ENCODE measurements at places on chromosomes 5 and 9. TPM values are rescaled to one million over a fixed set of nuclear protein-coding genes. Genes with fewer than 3 reads are reported as not detected.
A peak's percentile ranks its signal among the peaks of the same experiment; 100 is the strongest.

DNA sequence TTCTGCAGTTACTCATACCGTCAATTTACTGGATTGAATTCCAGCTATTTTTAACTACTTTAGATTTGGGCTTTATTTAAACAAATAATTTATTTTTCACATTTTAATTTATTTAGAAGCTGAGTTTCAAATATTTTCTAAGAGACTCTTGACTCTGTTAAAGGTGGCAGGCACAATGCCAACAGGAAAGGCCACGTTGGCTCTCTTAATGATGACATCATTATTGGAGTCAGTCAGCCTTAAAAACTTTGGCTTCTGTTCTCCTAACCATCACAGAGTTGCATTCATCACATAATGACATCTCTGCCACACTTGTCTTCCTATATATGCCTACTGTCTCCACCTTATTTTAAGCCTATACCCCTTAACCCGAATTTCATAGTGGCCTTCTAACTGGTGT is 172.3 kb upstream of the PLPPR1 start:
- DNase-seq: no peak

CPLANE1 gene
- total RNA-seq: 5.0 TPM

SPATA31A3 gene
- not detected for total RNA-seq

GRCh38 chr9:126320158-126320922 is 6.3 kb upstream of the MVB12B start:
- no peak for DNase-seq

DNA sequence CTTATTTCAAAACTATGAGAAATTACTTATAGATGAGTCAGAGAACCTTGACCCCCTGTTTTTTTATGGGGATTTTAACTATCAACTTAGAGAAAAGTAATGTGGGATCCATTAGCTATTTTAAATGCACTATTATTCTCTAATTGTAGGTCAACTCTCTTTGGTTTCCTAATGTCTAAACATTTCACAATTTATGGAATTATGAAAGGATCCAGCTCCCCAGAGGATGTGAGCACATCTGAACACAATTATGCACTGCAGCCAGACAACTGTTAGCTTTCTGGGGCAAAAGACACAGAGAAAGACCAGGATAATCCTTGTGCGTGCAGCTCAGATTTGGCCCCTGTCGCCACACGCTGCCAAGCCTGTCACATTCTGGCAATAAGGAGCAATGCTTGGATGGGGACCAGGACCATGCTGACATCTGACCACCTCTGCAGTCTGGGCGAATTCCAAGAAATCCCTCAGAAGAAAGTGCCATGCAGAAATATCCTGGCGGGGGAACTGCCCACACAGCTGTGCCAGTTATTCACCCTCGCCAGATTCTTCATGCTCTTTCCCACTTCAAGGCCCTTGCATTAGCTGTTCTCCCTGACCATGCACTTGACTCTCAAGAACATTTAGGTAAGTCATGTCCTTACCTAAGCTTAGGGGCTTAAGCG is 22.2 kb upstream of the CMBL start:
- no peak for DNase-seq

PCDHB16 gene
- total RNA-seq: 0.17 TPM

GRCh38 chr9:21591221-21592062 is 109.3 kb upstream of the IFNE start:
- no peak for DNase-seq

SLC4A9 gene
- total RNA-seq: not detected

MRPL36 gene
- 22.3 TPM for total RNA-seq

SKIC3 gene
- 34.2 TPM for total RNA-seq

SH3RF2 gene
- 10.5 TPM for total RNA-seq

RRAGA gene
- 25.4 TPM for total RNA-seq

DNA sequence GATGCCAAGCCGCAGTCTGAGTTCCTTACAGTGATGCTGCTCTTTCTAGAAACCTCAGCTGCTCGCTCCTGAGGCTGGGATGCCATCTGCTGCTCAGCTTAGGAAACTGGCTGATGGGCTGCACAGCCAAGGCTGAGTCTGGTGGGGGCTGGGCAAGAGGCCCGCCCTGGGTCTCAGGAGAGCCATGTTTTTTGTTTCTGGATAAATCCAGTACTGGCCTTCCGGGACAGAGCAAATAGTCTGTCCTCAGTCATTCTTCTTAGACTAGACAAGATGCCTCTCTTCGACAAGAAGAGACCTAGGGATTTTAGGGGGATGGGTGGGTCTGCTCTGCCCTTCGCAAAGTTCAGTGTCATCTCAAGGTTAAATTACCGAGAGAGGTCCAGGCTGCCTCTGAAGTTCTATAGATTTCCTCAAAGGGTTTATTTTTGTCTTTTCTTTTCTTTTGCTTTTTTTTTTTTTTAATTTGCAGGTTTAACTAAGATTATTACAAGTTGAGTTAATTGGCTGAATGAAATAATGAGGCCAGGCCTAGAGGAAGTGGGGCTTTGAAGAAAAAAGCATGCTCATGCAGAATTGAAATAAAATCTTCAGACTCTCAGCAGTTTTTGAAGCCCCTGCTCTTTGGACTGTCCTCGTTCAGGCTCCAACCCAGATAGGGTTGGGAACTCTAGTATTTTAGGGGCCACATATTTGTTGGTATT is 30.6 kb upstream of the MATR3 start:
- DNase-seq: peak; percentile 62

DNA sequence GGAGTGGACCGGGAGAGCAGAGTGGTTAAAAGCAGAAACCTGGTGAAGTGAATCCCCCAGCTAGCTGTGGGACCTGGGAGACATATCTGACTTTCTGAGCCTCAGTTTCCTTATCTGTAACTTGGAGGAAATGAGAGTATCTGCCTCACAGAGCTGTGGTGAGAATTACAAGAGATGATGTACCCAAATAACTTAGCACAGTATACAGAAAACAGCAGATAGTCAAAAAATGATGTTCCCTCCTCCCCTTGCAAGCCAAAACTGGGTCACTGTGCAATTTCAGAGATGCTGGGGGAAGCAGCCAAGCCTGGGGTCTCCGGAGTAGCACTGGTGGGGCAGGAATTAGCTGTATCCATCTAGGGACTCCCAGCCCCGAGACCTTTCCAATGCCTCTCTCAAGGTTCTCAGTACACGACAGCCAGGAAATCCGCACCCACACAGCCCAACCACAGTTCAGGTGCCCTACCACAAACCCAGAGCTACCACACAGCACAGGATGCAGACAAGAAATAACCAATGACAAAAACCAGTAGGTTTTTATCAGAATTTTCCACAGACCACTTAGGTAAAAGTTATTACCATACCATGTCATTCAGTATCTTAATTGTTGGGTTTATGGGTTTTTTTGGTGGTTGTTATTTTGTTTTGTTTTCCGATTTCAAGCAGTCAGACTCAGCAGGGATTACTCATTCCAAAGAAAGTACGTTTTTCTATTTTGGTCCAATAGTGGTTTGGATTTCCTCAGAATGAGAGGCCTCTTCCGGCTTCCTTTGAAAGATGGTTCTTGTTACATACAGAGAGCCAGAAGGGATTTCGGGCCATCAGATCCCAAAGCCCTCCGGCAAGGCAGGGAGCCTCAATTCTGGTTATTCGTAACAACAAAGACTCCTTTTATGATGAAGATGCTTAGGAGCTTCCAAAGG is 4.9 kb upstream of the HRH2 start:
- no peak for DNase-seq

GRCh38 chr9:6761306-6761705 is 3.5 kb downstream of the KDM4C start:
- no peak for DNase-seq

RLN2 gene
- not detected for total RNA-seq

DNA sequence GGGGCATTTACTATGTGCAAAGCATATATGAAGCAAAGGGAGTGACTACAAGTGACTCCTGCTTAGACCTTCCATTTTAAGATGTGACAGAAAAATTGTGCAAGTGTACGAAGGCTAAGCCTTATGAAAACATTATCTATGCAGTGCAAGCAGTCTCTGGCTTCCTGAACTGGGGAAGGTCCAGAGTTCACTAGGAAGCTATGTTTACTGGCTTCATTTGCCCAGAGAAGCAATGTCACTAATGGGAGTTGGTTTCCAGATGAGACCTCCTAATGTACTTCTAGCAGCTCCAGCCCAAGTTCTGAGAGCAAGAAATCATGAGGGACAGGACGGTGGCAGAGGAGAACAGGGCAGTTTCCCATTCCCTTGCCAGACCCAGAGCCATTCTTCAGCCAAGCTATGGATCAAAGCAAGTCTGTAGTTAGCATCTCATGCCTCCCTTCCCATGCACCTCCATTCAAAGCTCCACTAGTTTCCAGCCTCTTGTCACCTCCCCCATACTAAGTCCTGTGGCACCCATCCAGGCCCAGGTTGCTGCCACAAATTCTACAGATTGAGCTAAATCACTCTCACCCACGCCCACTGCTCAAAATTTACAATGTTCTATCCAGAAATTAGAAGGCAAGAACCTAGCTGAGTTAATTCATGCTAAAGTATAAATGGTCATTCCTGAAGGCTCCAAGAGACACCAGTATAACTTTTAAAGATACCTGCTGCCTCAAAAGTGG is 21.8 kb downstream of the MCTP1 start:
- no peak for DNase-seq

DNA sequence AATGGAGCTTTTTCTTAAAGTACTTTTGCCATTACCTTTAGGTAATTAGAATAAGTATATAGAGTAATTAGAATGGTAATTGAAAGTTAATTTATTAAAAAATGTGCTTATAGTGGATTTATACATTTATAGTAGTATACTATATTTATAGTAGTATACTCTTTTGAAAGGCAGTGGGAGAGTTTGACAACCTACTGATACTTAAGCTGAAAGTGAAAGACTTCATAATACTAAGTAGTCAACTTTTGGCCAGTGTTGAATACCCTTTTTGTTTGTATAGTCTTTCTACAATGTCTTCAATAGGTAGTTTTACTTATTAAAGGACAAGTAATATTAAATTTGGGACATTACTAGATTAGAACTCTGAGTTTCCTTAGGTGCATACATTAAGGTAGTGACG is 12.9 kb downstream of the SREK1 start:
- DNase-seq: no peak

SV2C gene
- total RNA-seq: under 0.01 TPM

DNA sequence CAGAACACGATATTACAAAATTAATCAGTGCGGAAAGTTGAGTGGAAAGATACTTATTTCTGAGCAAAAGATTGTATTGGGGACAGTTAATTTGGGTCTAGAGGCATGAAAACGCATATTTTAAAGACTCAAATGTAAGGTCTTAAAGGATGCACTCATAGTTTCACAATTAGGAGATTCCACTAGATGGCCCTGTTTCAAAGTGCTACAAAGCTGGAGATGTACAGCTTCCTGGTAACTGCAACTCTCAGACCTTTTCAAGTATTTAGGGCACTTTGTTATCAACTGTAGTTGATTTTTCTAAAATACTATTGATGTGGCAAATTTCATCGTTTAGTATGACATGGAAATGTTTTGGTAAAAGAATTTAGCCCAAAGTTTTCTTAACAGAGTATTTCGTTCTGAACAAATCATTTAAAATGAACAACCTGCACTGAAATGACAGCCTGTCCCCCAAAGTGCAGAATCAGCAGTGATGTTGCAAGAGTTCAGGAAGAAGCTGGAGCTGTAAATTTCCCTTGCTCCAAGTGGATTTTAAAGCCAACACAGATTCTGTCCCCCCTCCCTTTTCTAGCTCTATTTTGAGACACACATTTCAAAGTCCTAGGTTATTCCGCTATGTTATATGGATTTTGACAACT is 16.2 kb upstream of the NDUFB6 start:
- DNase-seq: no peak

GRCh38 chr5:103424026-103424425 is 138.6 kb downstream of the NUDT12 start:
- DNase-seq: no peak

DNA sequence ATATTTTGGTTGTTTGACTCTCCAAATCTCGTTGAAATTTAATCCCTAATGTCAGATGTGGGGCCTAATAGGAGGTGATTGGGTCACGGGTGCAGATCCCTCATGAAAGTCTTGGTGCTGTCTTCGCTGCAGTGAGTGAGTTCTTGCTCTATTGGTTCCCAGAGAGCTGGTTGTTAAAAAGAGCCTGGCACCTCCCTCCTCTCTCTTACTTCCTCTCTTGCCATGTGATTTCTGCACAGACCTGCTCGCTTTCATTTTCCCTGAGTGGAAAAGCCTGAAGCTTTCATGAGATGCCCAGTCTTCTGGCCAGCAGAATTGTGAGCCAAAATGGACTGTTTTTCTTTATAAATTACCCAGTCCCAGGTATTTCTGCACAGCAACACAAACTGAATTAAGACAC is 221.6 kb downstream of the MAT2B start:
- DNase-seq: no peak

GARNL3 gene
- total RNA-seq: 6.7 TPM

DNA sequence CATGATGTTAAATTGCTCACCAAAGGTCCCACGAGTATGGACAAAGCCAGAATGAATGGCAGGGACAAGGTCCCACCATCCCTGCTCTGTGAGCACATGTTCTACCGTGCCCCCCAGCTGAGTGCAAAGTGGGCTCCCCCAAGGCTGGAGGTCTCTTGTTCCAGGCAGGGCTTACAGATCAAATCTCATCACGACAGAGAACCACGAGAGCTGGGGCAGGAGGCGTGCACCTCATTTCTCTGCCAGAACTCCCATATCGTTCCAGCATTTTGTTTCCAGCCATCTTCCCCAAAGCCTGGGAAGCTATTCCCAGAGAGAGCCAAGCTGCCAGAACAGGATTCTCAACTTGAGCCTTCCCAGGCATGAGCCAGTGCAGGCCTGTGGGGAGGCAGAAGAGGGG is 108.5 kb downstream of the ZNF354C start:
- DNase-seq: no peak

CCDC112 gene
- 1.2 TPM for total RNA-seq

ARAP3 gene
- 4.7 TPM for total RNA-seq

CDHR2 gene
- 11.4 TPM for total RNA-seq

- DNase-seq: no peak
Observed at GRCh38 chr5:125421006-125421405, 674.6 kb upstream of the ZNF608 start.

DNA sequence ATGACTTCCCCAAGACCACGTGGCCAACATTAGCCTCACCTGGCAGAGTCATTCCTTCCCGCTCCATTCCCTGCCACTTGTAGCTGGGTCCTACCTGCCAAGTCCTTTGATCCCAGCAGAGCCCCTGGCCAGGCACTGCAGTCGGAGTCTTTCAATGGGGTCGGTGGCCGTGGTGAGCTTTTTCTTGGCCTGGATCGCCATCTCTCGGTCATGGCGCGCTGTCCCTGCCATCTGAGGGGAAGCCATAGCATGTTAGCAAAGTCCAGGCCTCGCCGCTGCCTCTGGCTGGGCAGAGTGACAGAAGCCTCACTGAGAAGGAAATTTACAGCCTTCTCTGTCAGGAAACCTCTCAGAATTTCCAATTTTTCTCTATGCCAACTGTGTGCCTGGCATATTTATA is 17.5 kb downstream of the CAPSL start:
- no peak for DNase-seq

HSPB3 gene
- not detected for total RNA-seq

TAF11L10 gene
- total RNA-seq: not detected

- DNase-seq: no peak
Observed at GRCh38 chr9:136975644-136976043, 1.7 kb upstream of the PTGDS start.

GRCh38 chr9:78131969-78132700 is 100.5 kb upstream of the GNAQ start:
- DNase-seq: no peak

NR6A1 gene
- total RNA-seq: 6.1 TPM

Measured in liver (tissue), 10 donors.